Fibroblast of upper back skin (primary cell): ENCODE measurements at places on chromosomes 12 and 14.

DNA sequence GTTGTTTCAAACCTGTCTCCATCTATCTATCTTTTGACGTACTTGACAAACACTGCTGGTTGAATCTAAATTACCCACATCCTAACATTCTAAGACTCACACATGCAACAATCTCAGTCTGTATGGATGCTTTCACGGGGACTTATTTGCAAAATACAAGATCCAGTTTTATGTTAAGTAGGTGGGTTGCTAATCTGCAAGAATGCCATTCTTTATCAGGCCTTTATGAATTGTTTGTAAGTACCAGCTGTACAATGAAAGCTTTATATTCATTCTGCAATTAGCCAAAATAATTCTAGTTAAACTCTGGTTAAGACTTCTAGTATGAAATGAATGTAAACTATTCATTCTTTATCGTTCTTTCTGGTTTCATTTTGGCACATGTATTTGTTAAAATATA lies 135.1 kb downstream of the NAV3 start:
- no peak for DNase-seq

GRCh38 chr12:30440826-30441602 lies 254.7 kb downstream of the IPO8 start:
- DNase-seq = peak; percentile 28

GRCh38 chr14:99081156-99081765 lies 190.7 kb downstream of the BCL11B start:
- DNase-seq = no peak

DNA sequence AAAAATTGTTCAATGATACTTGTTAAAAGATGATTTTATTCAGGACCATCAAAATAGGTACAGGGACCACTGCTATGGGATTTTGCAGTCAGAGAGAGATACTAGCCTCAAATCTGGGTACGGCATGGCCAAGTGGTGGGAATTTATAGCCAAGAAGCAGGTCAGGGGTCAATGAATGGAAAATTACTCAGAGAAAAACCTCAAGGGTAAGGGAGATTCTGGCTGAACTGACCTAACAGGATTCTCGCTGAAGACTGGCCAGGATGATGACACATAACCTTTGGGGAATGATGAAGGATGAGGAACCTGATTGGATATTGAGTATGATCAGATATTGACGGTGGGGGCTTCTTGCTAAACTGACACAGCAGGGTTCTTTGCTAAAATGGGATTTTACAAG lies 32.7 kb downstream of the DEPDC4 start:
- DNase-seq = peak; percentile 45

GRCh38 chr12:40963751-40964150 lies 224.4 kb upstream of the PDZRN4 start:
- DNase-seq = no peak

- no peak for DNase-seq
These were observed 23.7 kb downstream of the SETD1B start for GRCh38 chr12:121827351-121828099.

GRCh38 chr14:102212356-102212755 lies 72.7 kb downstream of the WDR20 start:
- DNase-seq = no peak

GRCh38 chr12:79452906-79453305 lies 237.9 kb downstream of the PAWR start:
- no peak for DNase-seq

- peak; percentile 49 for DNase-seq
These were observed 18.2 kb downstream of the IFNG-AS1 start for GRCh38 chr12:68007466-68007865.

DNA sequence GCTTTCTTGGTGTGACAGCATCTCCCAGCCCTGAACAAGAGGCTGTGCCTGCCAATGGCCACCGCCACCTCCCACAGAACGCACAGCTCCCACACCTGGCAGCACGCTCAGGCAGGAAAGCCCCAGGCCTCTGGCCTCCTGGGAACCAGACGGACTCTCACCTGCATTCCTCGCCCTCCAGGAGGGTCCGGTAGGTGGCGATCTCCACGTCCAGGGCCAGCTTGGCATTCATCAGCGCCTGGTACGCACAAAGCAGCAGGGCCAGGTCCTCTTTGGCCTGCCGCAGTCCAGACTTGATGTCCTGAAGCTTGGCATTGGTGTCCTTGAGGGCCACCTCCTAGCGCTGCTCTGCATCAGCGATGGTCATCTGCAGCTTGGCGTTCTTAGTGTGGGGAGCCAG lies 12.1 kb upstream of the KRT77 start:
- DNase-seq = no peak

DNA sequence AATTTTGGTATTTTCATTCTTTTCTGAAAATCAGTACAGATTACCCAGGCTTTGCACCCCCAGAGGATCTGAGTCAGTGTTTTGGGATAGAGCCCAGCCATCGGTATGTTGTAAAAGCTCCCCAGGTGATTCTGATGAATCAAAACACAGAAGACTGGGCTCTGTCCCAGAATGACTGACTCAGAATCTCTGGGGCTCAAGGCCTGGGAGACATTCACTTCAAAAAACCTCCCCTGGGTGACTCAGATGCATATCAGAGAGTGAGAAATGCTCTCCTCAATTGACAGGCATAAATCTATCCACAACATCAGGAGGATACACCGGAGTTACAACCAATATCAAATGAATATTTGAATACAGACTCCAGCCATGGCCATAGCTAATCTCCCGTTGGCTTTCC lies 32.6 kb downstream of the SLC35F4 start:
- DNase-seq = peak; percentile 99

GRCh38 chr12:122730215-122731014 lies at the start of gene HCAR1:
HCAR1 (minus strand) TSS chr12:122730844; CDS start chr12:122730339, 505 bp downstream.
- no peak for DNase-seq

GRCh38 chr12:101794574-101794973 lies 36.2 kb downstream of the GNPTAB start:
- DNase-seq = no peak

GRCh38 chr14:104800771-104801519 lies at the start of gene ZBTB42:
ZBTB42 (plus strand) TSS chr14:104801101; CDS start chr14:104801198, 97 bp downstream.
- DNase-seq = no peak

GRCh38 chr12:69985656-69986055 lies 160.6 kb downstream of the MYRFL start:
- no peak for DNase-seq

DNA sequence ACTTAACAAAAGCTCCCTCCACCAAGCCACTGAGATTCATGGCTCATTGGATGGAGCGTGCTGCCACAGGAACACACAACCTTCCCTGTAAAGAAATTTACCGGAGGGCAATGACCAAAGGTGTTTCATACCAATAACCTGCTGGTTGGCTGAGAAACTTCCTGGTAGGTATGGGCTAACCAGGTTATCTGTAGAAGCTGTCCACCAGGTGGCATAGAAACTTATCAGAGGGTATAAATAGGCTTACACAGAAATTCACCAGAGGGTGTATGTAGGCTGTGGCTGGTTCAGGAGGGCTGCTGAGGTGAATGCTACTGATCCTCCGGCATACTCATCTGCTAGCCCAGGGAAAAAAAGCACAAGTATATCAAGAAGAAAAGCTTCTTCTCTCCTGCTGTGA lies 27.1 kb upstream of the MTERF2 start:
- DNase-seq = no peak

DNA sequence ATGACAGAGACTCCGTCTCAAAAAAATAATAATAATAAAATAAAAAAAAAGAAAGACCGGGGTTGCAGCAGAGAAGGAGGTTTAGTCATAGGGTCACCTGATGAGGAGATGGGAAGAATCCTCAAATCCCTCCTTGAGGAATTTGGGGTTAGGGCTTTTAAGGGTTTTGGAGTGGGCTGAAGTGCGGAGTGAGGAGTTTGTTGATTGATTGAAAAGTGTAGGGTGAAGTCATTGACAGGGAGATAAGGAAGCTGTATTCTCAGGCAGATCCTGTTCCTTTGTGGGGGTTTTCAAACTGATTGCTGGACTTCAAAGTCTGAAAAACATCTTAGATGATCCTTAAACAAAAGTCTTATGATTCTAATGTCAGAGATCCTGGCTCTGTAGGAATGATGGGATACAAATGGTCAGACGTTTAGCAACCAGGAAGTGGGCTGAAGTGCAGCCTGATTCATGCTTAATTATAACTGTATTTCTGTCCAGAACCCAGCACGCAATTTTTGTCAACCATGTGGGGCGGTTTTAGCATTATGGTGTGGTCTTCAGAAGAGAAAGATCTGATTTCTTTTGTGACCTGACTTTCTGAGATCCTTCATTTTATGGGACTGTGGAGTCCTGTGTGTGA lies 16.0 kb downstream of the FNTB start:
- DNase-seq = peak; percentile 67

DNA sequence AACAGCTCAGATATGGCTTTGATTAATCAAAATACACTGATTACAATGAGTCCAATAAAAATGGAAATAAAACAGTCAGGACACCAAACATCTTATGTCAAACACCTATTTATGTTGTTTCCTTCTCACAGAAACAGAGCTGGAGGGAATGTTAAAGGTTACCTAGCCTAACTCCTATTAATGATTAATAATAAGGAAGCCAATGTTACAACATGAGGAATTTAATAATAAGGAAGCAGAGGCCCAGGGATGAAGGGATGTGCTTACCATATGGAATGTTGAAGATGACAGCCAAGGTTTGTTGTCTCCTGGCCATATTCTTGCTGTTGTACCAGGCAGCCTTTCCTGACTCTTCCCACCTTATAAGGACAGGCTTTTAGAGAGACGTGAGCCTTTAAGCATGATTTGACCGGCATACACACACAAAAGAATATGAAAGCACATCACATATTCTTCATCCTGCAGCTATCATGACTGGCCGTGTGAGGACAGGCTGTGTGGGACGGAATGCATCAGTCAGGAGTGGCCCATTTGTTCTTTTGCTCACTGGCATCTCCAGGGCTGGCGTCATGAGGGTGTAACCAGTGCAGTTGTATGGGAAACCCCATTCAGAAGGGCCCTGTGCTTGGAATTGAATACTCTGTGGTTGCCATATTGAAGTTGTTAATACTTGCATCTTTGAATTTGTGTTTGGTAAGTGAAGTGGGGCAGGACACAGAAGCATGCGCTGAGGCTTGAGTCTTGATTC lies 3.1 kb upstream of the GPRC5D start:
- DNase-seq = no peak

DNA sequence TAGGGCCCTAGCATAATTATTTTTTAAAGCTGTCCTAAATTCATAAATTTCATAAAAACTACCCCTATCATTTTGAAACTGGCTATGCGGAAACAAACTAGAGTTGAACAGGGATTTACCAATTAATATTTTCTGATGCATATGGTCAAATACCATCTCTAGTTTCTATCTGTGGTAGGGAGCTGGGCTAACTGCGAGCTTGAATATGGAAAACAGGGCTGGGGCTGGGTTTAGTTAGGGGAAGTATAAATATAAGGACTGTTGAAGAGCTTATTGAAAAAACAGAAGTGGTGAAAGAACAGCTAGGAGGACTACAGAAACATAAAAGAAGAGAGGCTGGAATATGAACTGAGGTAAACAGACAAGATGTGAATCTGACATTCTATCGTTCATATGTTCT lies 91.8 kb downstream of the SLC38A1 start:
- DNase-seq = no peak

- DNase-seq = peak; percentile 62
These were observed 341.0 kb upstream of the TMEM132C start for GRCh38 chr12:127925971-127926370.

GRCh38 chr14:99579120-99579836 lies 24.7 kb downstream of the CCDC85C start:
- no peak for DNase-seq

DNA sequence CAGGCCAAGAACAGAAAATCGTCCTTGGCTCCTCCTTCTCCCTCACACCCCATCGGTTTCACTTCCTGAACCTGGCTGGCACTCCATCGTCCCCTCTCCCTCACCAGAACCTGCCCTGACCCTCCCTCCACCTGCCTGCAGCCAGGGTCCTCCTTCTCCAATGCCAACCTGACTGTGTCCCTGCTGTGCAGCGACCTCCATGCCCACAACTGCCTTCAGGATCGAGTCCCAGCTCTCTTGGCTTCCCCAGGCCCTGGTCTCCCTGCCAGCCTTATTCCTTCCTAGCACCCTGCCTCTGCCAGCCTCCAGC lies 19.8 kb downstream of the HVCN1 start:
- DNase-seq = no peak

DNA sequence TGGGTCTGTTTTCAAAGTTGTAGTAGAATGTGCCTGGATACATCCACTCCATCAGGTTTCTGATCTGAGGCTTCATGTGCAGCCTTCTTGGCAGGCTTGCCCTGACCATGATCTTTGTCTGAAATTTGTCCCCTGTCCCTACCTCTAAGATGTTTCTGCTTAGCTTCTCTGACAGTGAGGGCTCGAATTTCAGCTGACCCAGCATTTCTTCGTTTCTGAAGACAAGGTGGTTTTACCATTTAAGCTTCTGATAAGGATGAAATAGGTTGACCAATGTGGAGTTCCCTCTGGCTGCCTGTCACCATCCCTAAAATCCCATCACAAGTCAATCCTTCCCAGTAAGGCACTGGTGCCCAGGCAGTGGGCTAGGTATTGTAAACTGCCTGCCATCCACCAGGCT lies 57.0 kb downstream of the CMKLR1 start:
- DNase-seq = no peak

DNA sequence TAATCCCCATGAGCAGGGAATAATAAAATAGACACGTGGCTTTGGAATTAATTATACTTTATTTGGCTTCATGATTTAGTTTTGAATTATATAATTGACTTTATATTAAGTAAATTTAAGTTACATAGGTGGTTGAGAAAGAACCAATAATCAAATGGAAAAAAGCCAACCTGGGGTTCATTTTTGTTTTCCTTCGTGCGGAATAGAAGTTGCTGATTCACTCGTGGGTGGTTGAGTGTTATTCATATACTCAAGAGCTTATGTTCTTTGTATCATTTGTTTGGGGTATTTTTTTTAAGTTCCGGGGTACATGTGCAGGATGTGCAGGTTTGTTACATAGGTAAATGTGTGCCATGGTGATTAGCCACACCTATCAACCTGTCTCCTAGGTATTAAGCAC lies 58.0 kb downstream of the ZNF664 start:
- DNase-seq = no peak

DNA sequence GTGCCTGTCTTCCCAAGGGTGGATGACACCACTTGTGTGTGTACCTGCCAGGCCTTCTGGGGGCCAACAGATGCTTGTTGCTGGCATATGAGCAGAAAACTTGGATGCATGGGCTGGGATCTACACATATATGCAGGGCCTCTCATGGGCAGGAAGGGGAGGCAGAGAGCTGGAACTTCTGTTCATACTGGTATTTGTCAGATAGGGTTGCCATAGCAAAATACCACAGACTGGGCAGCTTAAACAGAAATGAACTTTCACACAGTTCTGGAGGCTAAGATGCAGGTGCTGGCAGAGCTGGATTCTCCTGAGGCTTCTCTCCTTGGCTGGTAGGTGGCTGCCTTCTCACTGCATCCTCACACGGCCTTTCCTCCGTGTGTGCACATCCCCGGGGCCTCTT lies 121.8 kb downstream of the SUDS3 start:
- DNase-seq = no peak

- DNase-seq = no peak
These were observed 50.9 kb downstream of the ZFP36L1 start for GRCh38 chr14:68741839-68742470.

DNA sequence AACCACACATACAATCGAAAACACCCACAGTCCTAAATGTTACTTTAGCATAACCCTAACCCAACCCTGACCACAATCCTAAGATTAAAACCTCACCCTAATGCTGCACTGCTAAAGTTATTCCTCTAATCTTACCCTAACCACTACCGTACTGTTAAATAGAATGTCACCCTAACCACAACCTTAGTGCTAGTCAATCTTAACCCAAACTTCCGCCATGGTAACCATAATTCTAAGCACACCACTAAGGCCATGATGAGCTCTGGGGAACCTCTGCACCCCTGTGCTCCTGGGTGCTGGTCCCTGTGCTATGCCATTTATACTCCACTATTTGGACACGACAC lies 38.0 kb downstream of the LTBP2 start:
- no peak for DNase-seq

- no peak for DNase-seq
These were observed 160.9 kb upstream of the ABCD2 start for GRCh38 chr12:39780411-39780912.
